ENCODE measurements at places on chromosomes 5 and 9.

DNA sequence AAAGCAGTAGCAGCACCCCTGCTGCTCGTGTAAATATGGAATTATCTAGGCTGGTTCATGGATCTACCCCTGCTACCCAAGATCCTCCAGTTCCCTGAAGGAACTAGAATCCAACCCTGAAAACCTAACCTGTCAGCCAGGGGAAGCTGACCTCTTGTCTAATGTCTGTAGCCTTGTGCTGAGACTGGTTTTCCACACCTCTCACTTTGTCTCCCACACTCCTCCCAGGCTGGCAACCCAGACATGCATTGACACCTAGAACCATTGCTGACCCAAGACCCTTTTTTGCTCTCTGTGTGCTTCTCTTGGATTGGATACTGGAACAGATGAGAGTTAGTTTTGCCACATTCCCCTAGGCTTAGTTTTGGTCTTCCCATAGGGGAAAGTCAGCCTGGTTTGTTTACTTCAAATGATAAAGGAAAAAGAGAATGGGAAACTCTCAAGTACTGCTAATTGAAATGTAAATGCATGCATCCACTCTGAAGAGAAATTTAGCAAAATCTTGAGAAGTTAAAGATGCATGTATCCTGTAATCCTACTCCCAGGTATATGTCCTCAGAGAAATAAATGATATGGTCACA, 36.6 kb upstream of the NR4A3 start:
- no peak for DNase-seq

GRCh38 chr5:15718421-15719179, 218.6 kb downstream of the FBXL7 start:
- no peak for DNase-seq

DNA sequence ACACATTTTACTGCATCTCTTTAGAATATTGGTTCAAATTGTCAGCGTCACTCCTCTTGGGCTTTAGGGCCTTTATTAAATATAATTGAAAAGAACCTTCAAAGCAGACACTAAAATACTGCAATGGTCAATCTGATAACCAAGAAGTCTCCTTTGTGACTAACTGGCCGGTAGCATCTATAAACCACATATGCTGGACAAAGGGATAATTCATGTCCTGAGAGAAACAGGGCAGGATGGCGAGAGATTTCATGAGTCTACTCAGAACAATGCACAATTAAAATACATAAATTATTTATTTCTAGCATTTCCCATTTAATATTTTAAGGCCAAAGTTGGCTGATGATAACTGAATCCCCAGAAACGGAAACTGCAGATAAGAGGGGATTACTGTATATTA, 1083.4 kb upstream of the CDH18 start:
- DNase-seq, result no peak

DNA sequence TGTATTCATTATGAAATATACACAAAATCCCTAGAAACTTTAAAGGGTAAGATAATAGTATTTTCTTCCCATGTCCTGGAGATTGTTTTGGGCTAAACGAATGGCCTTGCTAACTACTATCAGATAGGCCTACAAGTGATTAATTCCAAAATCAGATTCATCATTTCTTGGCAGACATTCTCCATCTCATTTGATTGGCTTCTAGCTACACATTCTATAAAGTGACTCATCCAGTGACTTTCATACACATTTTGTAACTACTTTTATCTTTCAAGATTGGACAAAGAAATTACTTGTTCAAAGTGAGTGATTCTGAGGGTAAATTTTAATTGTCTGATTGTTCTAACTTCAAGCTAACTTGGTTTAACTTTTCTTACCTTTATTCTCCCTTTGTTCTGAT, 93.3 kb downstream of the RAPGEF6 start:
- no peak for DNase-seq

DNA sequence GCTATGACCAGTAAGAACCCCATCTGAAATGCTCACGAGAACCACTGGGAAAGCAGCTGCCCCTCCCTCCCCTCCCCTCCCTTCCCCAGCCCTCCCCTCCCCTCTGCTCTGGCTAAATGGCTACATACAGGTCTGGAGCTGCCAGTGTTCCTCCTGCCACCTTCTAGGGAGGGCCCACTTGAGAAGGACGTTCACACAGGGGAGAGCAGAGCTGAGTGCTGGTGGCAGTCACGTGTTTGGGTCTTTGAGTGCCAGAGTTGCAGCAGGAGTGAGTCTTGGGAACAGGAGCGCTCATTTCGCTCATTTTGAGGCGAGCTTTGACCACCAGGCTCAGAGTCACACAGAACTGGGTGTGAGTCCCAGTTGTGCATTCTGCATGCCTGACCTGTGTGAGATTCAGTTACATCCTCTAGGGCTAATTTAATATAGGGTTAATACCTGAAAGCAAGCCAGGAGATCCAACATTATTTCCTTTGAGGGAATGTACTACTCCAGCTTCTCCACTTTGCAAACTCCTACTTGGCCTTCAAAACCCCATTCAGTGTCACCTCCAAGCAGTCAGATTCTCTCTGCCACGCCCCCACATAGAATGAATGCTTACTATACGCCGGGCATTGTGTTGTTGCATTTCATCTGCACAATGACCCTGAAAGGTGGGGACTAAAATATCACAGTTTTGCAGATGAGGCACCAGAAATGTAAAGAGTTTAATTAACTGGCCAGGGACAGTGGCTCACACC, 25.1 kb downstream of the CPLX2 start:
- DNase-seq, result no peak

GRCh38 chr5:90601468-90601867, 42.9 kb downstream of the ADGRV1 start:
- DNase-seq, result no peak

DNA sequence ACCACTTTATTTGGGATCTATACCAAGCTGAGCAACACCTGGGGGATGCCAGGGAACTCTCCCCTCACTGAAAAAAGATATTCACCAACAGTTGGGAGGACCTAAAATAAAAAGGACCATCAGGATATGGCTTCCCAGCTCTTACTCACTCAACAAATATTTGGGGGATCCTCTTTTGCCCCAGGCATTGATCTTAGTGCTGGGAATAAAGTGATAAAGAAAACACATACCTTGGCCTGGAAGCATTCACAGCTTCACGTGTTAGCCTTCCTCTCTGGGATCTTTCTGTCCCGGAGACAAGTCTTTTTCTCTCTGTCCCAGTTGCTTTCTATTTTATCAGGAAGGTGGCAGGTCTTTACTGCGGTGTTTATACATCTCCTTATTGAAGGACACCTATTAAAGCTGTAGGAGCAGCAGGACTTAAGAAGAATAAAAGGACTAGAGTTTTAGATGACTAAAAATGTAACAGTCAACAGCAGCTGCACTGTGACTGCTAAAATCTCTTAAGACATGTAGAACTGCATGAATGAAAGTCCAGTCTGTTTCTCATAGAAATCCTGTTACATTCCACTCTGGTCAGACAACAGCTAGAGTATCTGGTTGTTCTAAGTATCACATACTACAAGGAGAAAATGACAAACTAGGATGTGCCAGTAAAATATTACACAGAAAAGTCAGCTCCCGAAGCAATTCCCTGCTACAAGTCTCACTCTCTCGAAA, 90.0 kb upstream of the ITGA2 start:
- no peak for DNase-seq

Data from T-helper 1 cell (primary cell).